ENCODE measurements at places on chromosomes 6 and 20.

DNA sequence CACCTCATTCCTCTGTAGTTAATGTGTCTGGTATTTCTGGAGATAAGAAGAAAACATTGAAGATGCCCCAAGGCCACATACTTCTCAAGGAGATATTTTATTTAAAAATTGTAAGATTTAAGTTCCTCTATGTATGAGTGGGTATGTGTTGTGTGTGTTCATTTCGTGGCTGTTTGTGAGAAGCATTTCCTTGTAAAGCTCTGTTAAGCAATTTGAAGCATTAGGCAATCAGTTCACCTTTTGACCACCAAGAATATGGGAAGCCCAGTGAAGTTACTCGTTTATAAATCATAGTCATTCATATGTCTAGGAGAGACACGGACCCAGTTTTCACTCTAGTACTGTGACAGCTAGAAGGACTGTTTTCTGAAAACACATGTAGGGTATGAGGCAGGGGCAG lies 717.6 kb upstream of the MAP3K7 start:
- no peak for DNase-seq

- peak; percentile 23 for DNase-seq
These were observed 38.0 kb downstream of the RTN4IP1 start for GRCh38 chr6:106591111-106591825.

DNA sequence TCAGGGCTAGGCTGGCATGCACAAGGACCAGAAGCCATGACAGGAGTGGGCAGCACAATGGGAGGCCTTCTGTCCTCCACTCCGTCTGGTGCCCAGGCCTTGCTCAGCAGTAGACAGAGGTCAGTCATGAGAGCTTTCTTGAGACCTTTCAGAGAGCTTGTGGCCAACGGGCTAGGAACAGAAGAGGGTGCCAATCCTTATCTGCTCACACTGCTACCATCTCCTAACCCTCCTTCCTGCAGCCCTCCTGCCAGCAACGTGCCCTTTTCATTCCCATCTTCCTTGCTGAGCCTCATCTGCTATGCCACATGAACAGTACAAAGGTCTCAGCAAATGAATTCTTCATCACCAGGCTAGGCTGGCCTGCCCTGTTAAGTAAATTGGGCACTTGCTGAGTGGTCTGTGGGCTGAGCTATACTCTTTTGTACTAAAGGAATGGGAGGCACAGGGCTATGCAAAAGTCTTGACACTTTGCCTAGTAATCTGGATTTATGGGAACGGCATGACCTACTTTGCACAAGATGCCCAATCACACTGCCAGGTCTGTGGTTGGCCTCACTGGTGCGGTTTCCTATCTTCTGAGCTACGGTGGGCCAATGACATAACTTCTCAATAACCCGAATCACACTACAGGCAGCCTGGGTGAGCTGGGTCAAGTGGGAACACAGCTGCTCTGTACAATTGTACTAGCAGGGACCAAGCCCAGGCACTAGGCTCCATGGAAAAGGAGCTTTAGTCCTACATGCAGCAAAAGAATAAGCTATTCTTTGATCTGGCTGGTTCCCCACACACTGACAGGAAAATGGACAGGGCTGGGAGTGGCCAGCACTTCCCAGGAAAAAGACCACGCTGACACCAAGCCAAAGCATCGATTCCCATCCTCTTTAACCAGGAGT lies 47.8 kb downstream of the ELOVL5 start:
- no peak for DNase-seq

- DNase-seq = no peak
These were observed 23.3 kb downstream of the NOX3 start for GRCh38 chr6:155432293-155432692.

- DNase-seq = no peak
These were observed 54.8 kb upstream of the FAM83C start for GRCh38 chr20:35347011-35347410.

- no peak for DNase-seq
These were observed 377.1 kb downstream of the ADGRB3 start for GRCh38 chr6:69012211-69012610.

- DNase-seq = no peak
These were observed 1.5 kb downstream of the APOBEC2 start for GRCh38 chr6:41054511-41054910.

GRCh38 chr6:165508321-165508869 lies 154.6 kb downstream of the PDE10A start:
- DNase-seq = no peak

DNA sequence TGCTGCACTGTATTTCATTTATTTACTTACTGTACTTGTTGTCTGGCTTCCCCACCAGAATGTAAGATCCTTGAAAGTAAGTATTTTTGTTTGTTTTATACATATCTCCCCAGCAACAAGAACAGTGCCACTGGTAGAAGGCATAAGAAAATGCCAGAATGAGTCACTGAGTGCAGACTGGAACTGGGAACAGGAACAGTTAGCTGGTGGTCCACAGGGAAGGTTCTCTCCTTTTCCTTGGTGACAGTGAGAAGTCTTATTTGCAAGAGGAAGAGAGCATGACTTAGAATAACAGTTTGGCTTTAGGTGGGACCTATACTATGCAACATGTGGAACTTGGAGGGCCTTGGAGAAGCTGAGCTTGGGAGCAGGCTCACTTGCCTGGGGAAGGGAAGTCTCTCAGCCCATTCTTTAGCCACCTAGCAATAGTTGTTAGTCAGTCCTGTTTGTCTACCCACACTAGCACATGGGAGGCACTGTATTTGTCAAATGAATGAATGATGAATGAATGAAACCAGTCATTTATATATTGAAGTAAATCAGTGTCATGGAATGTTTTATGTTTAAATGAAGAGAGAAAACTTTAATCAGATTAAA lies 203.5 kb downstream of the KCNQ5 start:
- DNase-seq = no peak
